Stimulated activated CD4-positive, alpha-beta T cell treated with anti-CD3 and anti-CD28 coated beads, TNF-alpha, amount 100 ng/mL, for 4 hours (primary cell): ENCODE measurements at places on chromosomes 5 and 9.

- no peak for DNase-seq
Observed at GRCh38 chr9:72947984-72948465, 4.8 kb downstream of the ALDH1A1 start.

- no peak for DNase-seq
Observed at GRCh38 chr5:172412724-172413286, 41.5 kb downstream of the SH3PXD2B start.

GRCh38 chr5:35066260-35066795 lies 18.6 kb upstream of the AGXT2 start:
- DNase-seq: no peak

GRCh38 chr5:133790898-133791297 lies 177.5 kb downstream of the C5orf15 start:
- no peak for DNase-seq

DNA sequence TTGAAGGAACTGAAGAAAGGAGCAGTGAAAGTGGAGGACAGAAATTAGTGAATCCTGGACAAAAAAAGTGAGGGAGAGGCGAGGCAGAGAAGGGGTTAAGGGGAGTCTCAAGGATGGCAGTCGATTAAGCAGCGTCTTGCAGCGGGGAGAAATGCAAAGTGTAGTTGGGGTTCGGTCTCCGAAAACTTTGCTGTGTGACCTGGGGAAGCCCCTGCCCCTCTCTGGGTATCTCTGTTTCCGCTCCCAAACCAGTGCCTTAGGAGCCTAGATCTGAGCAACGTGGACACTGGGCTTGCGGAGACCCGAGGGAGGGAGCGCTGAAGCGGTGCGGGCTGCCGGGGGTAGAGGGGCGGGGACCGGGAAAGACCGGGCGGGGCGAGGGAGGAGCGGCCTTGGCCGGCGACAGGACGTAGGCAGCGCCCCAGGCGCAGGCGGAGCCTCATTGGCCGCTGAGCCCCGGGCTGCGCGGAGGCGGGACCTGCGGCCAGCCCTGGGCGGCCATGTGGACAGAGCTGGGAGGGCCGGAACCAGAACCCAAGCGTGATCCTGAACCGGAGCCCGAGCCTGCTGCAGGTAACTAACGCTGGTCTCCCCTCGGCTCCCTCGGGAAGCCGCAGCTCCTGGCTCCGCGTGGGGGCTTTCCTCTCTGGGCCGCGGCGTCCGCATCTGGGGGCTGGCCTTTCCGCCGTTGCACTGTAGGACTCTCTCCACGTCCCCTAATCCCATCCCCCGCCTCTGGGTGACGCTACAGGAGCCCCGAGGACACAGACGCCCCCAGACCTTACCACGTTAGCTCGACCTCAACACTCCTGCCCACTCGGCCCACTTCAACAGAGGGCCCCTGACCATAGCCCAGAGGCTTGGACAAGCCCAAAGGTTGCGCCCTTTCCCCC lies at the start of gene ALDH1B1:
ALDH1B1 (plus strand) TSS at position 468 of the 893 bp plus-strand sequence. CDS start 3,047 bp downstream, outside the sequence.
- peak; percentile 13 for DNase-seq

GRCh38 chr5:126831156-126831555 lies 54.2 kb downstream of the LMNB1 start:
- DNase-seq: no peak

DNA sequence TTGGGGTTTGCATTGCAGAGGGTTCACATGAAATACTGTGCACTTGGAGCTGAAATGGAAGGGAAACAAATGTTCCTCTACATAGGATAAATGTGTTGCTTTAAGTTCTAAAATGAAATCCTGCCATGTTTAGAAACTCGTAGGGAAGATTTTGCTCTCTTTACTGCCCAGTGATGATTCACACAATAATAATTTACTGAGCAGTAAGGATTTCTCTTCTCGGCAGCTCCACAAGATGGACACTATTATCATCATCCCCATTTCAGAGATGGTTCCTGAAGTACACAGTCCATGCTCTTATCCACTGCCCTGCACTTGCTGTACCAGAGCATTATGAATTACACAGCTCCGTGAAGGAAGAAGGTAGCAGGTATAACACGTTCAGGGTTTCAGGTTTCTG lies 4.1 kb downstream of the HACD4 start:
- DNase-seq: no peak

- DNase-seq: no peak
Observed at GRCh38 chr5:14147210-14147609, 4.1 kb downstream of the TRIO start.

DNA sequence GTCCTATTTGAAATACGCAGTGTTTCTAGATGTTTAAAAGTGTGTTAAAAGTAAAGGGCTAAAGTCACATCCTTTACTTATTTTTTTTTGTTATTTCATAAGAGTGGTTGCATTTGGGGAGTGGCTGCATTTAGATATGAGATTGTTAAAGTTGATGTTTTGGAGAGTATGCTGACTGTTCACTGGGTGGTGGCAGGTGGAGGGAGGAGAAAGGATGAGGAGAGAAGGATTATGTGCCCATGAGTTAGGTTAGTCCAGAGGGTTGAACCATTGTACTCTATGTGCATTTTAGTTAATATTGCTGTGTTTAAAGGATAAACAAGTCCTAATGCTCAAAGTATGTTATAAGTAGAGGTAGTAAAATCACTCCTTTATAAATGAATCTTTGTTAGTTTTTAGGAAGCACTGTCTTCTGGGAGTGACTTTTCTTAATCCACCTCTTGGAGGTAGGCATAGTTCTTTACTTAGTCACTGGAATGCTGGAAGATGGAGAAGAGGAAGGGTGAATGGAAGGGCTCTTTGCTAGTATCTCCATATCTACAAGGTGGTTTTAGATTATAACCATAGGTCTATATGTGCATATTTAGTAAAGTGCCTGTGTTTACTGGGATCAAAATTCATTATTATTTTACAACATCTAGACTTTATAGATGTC lies 332.3 kb downstream of the NPR3 start:
- no peak for DNase-seq

DNA sequence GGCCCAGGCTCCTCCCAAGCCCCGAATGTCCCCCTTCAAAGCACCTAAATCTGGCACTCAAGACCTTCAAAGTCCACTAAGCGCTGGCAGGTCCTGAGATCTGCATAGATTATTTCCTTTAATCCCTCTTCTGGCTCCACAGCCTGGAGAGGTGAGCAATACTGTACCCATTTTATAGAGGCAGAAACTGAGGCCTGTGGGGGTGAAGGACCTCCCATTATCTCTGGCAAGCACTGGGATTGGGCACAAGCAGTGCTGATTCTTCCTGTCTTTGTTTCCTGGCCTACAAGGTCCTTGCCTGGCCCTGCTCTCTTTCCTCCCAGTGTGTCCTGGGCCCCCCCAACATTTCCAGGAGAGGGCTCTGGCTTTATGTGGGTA lies 252.3 kb downstream of the PBX3 start:
- DNase-seq: no peak

DNA sequence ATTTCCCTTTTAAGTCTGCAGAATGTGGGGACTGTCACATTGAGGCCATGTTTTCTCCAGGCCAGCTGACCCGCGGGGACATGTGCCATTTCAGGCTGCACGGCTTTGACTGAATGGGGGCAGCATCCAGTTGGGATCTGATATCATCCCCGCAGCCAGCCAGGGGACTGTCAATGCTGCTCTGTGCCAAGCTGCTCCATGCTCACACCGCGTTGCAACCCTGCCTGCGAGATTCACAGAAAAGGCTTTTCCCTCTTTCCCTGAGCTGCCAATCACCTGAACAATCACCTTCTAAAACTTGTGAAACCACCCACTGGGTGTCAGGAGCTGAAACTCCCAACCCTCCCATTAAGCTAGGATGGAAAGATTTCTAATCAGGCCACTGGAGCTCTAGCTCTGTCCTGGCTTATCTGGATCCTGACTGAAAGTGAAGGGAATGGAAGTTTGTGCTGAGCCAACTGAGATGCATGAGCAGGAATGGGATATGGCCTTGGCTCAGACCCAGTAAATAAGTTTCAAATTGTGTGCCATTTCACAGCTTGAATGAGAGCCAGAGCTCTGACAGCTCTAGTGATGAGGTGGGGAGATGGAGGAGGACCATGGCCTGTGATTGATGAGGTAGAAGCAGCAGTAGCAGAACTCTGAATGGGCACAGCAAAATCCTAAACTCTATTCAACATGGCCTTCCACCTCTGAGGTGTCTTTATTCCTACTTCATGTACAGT lies 34.5 kb upstream of the ZNF366 start:
- DNase-seq: no peak

GRCh38 chr9:32395510-32396216 lies 11.2 kb downstream of the ACO1 start:
- DNase-seq: no peak

GRCh38 chr5:10376544-10376943 lies 23.0 kb downstream of the MARCHF6 start:
- no peak for DNase-seq

- DNase-seq: no peak
Observed at GRCh38 chr5:173010021-173010420, 26.4 kb downstream of the ATP6V0E1 start.

DNA sequence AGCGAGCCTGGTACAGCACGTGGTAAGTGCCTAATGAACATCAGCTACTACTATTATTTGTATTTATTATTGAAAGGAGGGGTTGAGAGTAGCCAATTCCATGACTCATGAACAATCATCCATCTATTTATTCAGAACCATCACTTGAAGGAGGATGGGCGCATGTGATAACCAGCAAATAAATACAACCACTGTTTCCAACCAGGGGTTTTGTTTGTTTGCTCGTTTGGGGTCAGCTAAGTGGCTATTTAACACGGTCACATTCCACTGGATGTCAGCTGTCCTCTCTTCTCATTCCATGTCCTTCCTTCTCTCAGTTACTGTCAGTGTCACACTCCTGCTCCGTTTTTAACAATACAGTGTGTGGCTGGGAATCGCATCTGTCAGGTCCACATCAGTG lies 8.6 kb downstream of the RAPGEF1 start:
- no peak for DNase-seq

DNA sequence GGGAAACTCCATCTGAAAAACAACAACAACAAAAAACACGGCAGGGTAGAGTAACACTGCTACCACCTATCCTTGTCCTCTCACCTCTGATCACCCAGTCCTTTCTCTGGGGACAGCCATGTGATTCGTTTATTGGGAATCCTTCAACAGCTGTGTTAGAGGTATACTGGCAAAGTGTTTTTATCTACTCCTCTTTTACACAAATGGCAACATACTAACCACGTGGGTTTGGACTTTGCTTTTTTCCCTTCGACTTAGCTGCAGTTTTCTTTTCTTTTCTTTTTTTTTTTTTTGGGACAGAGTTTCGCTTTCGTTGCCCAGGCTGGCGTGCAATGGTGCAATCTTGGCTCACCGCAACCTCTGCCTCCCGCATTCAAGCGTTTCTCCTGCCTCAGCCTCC lies 11.2 kb upstream of the SET start:
- no peak for DNase-seq

DNA sequence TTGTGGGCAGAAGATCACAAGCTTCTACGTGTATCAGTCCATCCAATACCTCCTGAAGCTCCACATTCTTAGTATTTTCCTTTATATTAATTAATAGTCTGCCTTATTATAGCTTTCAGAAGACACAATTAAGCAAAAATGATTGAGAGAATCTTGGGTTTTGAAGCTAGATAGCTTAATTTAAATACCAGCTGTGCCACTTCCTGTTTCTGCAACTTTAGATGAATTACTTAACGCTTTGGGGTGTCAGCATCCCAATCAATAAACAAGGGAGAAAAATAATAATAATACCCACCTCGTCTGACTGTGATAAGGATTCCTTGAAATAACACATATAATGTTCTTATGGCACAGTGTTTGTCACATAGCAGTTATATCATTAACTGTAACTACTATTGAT lies 44.7 kb upstream of the HTR4 start:
- DNase-seq: no peak

GRCh38 chr5:1943481-1943880 lies 60.8 kb upstream of the IRX4 start:
- no peak for DNase-seq

GRCh38 chr5:151155775-151156506 lies 1.6 kb downstream of the ANXA6 start:
- DNase-seq: no peak

GRCh38 chr5:57529864-57530263 lies 47.3 kb upstream of the ACTBL2 start:
- DNase-seq: no peak
